ENCODE measurements at places on chromosomes 7 and 10.

DNA sequence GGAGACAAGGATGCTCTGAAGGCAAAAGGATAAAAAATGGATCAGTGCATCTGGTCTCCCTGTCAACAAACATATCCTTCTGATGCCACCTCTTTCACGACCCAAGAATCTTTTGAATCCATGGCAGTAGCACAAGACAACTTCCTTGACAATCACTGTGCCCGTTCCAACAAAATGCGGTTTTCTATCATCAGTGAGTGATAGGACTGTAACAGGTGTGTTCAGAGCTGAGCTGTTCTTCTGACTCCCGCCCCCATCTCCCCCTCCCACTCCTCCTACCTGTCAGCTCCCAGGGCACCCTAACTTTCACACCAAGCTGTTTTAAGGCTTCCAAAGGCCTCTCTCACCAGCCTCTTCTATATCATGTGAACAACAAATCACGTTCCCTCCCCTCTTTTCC is 74.8 kb downstream of the PARD3 start:
- DNase-seq: no peak

DNA sequence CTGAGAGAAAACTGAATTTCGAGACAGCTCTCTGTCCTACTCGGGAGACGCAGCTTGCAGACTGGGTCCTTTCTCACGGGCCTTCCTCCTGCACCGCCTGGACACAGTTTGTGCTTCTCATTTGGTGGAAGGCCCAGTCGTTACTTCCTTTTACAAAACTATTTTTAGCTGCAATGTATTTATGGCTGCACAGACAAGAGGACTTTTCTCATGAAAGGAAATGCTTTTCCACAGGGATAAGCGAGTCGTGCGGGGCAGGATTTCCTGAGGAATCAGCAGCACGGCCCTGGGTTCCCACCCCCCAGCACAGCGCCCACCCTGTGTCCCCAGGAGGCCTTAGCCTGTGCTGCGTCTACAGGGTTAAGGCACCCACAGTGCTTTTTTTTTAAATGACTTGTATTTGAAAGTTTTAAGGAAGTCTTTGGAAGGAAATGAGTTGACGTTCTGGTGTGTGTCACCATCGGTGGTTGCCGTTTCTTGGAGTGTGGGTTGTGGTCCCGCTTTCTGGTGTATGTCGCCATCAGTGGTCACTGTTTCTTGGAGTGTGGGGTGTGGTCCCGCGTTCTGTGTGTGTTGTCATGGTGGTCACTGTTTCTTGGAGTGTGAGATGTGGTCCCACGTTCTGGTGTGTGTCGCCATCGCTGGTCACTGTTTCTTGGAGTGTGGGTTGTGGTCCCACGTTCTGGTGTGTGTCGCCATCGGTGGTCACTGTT is 50.9 kb downstream of the INPP5A start:
- DNase-seq: no peak

DNA sequence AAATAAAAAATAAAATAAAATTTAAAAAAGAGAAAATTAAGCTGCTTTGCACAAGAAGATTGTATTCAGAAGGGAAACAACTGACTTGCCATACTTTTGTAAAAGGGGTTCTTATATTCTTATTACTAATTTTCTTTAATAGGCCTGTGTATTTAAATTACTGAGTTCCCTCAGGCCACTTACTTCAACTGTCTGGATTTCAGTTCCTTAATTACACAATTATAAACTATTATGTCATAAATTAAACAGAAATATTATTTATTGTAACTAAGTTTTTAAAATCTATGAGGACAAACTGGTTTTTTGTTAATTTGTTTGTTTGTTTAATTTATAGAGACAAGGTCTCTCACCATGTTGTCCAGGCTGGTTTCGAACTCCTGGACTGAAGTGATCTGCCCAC is 22.4 kb upstream of the MICU1 start:
- no peak for DNase-seq

DNA sequence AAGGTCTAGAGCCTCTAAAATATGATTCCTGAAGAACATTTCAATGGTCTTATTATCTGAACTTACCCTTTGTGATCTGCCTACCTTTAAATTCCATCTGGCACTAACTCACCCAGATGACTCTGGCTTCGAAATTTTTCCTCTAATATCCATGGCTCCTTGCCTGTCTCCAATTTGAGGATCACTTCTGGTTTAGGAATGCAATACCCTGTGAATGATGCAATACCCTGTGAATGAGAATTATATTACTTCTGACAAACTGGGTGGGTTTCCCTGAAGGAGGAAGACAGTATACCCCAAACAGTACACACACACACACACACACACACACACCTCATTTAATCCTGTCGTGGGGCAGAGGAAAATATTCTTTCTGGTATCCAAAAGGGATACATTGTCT is 115.3 kb downstream of the ZNF33B start:
- no peak for DNase-seq

GRCh38 chr10:13457958-13458686 is 70.7 kb downstream of the BEND7 start:
- DNase-seq: no peak

GRCh38 chr10:70255329-70256299 is 22.4 kb upstream of the PPA1 start:
- no peak for DNase-seq

- DNase-seq: peak; percentile 96
Observed at GRCh38 chr10:125521721-125522680, 161.0 kb downstream of the TEX36 start.

Data from endodermal cell (in vitro differentiated cells).